ENCODE measurements at places on chromosomes 13 and 19.

GRCh38 chr19:42422901-42423461, 4.2 kb downstream of the LIPE start:
- peak; percentile 43 for DNase-seq

DNA sequence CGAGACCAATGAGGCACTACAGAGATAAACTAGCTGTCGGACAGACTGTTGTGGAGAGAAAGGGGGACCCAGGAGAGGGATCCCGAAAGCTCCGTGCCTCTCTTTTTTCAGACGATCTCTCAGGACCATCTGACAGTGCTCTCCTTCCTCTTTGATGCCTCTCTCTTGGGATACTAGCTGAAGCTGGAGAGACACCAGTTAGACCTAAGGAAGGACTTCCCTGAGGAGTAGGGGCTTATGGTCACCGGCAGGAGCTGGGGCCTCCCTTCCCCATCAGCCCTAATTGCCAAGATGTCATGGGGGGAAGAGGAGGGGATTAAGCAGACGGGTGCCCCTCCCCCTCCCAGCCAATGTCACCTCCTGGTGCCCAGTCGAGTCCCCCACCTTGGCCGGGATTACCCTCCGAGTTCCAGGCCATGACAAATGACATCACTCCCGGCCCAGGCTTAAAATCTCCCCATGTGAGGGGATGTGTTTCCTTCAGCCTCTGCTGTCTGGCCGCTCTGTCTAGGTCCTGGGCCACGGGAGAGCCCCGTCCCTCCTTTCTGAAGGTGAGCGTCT, at the start of gene CRX:
Gene CRX (plus strand): TSS at position 478 of the 561 bp plus-strand sequence. CDS start 12,507 bp downstream, outside the sequence.
- DNase-seq: no peak

DNA sequence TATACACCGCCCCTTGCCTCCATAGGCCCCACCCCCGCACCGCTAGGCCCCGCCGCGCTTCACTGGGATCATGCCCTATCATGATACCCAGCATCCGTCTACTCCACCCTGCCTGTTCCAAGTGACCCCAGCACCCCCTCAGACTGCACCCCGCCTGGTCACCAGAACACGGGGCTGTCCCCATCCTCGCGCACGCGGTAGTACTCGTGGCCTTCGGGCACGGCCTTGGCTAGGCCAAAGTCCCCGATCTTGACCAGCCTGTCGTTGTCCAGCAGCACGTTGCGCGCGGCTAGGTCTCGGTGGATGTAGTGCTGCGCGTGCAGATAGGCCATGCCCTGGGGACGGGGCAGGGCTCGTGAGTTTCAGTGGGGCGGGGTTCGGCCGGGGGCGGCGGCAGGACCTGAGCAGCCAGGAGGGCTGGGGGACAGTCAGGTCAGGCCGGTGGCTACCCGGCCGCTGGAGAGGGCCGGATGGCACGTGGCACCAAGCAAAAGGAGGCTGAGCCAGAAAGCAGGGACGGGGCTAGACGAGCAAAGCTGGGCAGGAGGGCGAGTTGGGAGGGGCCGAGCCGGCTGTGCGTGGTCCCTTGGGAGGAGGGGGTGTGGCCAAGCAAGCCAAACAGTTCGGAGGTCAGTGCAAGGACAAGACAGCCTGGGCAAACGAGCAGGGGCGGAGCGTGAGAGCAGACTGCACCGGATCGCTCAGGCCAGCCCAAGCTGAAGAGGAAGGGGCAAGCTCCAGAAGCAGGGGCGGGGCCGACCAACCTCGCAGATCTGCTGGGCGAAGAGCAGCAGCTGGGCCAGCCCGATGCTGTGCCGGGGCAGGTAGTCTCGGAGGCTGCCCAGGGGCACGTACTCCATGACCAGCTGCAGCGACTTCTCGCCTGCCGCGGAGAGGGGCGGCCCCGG, 13.6 kb upstream of the ICAM3 start:
- DNase-seq: no peak

DNA sequence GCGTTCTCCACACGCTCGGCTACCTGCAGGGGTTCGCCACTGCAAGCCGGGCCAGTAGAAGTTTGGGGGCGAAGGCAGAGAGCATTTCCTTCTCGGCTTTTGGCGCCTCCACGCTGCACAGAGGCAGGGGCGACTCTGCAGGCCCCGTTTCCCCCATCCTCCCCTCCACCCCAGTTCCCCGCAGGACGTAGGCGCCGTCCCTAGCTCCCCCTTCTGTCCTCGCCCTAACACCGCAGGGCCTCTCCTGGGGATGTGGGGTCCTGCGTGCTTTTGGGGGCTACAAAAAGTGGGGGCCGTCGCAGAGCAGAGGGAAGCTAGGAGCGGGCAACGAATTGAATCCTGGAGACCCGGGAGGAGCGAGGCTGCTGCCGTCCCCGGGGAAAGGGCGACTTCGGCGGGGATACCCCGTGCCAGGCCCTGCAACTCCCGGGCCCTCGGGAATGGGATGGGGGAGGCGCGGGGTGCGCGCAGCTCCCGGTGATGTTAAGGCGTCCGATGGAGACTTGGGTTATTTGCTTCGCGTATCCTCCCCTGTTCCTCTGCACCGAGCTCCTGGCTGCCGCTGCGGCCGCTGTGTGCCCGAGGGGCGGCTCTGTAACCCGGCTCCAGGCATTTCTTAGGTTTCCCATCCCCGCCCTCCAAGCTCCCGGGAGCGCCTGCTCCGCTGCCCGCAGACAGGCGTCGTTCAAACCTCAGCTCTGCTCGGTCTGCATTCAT, 255.9 kb upstream of the SOX21 start:
- no peak for DNase-seq

GRCh38 chr19:17468302-17469091, 1.8 kb upstream of the SLC27A1 start:
- DNase-seq: no peak

GRCh38 chr13:30042891-30043630, 192.6 kb upstream of the UBL3 start:
- DNase-seq: no peak
